Naive thymus-derived CD8-positive, alpha-beta T cell (primary cell): ENCODE measurements at places on chromosomes 3 and 15. TPM values are rescaled to one million over a fixed set of nuclear protein-coding genes. Genes with fewer than 3 reads are reported as not detected.
A peak's percentile ranks its signal among the peaks of the same experiment; 100 is the strongest.

DNA sequence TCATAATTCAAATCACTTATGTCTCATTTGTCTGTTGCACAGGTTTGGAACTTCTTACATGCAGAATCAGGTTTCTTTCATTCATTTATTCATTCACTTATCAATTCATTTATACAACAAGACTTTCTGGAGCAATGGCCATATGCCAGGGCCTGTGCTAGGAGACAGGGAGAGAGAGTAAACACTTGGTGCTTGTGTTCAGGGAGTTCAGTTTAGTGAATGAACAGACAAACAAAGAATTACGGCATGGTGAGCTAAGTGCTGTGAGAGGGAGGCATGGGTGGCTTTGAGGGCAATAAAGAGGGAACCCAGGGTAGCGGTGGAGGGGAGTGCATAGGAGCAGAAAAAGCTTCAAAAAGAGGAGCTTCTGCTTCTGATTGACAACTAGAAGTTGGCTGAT lies 8.5 kb upstream of the IREB2 start:
- H3K4me1 ChIP-seq: no peaks in the 10 kb centered on the region
- no peak overlapping the region for H3K27ac ChIP-seq
- no peak for DNase-seq
- no peak overlapping the region for H3K4me3 ChIP-seq
- peaks cover 23% of the 10 kb centered on the region for H3K27me3 ChIP-seq

DNA sequence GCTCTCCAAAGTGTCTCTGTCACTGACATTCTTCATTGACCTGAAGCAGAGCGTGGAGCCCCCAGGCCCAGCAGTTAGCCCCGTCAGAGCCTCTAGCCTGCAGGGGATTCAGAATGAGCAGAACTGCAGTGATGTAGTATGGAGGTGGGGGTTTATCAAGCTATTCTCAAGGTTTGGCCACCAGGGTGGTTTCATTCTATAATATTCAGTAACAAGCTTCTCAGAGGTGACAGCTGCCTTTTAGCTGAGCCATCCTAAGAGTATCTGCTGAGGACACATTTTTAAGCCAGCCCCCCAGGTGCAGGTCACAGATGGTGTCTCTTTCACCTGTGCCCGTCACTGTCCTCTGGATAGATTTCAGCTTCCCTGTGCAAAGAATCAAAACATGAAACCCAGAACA lies 31.9 kb downstream of the CMTM7 start:
- no peaks in the 10 kb centered on the region for H3K27me3 ChIP-seq
- peak overlapping the region; percentile 21 for H3K4me3 ChIP-seq
- no peaks in the 10 kb centered on the region for H3K36me3 ChIP-seq
- DNase-seq: no peak
- H3K4me1 ChIP-seq: peaks cover 50% of the 10 kb centered on the region

- no peaks in the 10 kb centered on the region for H3K4me1 ChIP-seq
- H3K27ac ChIP-seq: no peak overlapping the region
- no peak overlapping the region for H3K4me3 ChIP-seq
- no peak for DNase-seq
Observed at GRCh38 chr15:32646291-32646690, 4.8 kb downstream of the SCG5 start.

GRCh38 chr15:86392296-86392695 lies 312.6 kb downstream of the AGBL1 start:
- H3K27ac ChIP-seq: no peak overlapping the region
- H3K4me3 ChIP-seq: no peak overlapping the region
- H3K36me3 ChIP-seq: no peaks in the 10 kb centered on the region

- no peaks in the 10 kb centered on the region for H3K27me3 ChIP-seq
- DNase-seq: no peak
- no peaks in the 10 kb centered on the region for H3K4me1 ChIP-seq
- no peak overlapping the region for H3K27ac ChIP-seq
Observed at GRCh38 chr3:111476701-111477100, 65.3 kb upstream of the CD96 start.

GRCh38 chr3:97389936-97390335 lies 374.6 kb upstream of the ARL6 start:
- no peak overlapping the region for H3K27ac ChIP-seq
- H3K4me3 ChIP-seq: no peak overlapping the region
- no peaks in the 10 kb centered on the region for H3K36me3 ChIP-seq
- H3K4me1 ChIP-seq: no peaks in the 10 kb centered on the region

DNA sequence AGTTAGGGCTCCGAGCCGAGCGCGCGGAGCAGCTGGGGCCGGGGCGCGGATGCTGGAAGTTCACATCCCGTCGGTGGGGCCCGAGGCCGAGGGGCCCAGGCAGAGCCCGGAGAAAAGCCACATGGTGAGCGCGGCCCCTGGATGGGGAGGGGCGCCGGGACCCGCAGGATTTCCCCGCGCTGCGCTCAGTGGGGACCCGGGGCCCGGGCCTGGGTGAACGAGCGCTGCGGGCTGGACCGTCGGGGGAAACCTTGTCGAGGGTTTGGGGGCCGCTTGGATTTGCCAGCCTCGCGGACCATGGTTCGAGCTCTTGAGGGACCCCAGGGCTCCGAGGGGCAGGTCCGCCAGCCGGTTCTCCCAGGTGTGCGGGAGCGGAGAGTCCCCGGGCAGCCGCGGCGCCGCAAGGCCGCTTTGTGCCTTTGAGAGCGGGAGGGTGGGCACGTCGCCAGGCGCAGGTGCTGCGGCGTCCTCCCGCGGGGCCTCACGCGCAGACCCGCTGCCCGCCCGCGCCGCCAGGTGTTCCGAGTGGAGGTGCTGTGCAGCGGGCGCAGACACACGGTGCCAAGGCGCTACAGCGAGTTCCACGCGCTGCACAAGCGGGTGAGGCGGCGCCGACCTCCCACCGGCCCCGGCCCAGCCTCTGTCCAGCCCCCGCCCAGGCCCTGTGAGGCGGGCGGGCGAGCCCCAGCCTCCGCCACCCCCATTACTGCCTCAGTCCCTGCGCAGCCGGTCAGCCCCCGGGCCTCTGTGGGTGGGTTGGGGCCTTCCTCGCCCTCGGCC lies at the start of gene SNX22:
Gene SNX22 (plus strand): TSS at position 5 of the 780 bp plus-strand sequence. CDS start 45 bp downstream, at position 50.
- no peaks in the 10 kb centered on the region for H3K27me3 ChIP-seq
- peak; percentile 43 for DNase-seq

GRCh38 chr3:155745795-155746550 lies 1.1 kb upstream of the PLCH1 start:
- H3K4me1 ChIP-seq: peaks cover 27% of the 10 kb centered on the region
- H3K36me3 ChIP-seq: no peaks in the 10 kb centered on the region
- H3K4me3 ChIP-seq: peak overlapping the region; percentile 91
- peaks cover 35% of the 10 kb centered on the region for H3K27me3 ChIP-seq

- H3K27me3 ChIP-seq: peaks cover 1% of the 10 kb centered on the region
- DNase-seq: no peak
- H3K27ac ChIP-seq: no peak overlapping the region
- H3K4me3 ChIP-seq: no peak overlapping the region
Observed at GRCh38 chr3:159672728-159673688, 315.6 kb upstream of the IL12A start.

- H3K4me1 ChIP-seq: peaks cover 40% of the 10 kb centered on the region
- no peaks in the 10 kb centered on the region for H3K36me3 ChIP-seq
- H3K4me3 ChIP-seq: peak overlapping the region; percentile 24
- DNase-seq: no peak
Observed at GRCh38 chr3:51275111-51275805, 109.8 kb upstream of the MANF start.

DNA sequence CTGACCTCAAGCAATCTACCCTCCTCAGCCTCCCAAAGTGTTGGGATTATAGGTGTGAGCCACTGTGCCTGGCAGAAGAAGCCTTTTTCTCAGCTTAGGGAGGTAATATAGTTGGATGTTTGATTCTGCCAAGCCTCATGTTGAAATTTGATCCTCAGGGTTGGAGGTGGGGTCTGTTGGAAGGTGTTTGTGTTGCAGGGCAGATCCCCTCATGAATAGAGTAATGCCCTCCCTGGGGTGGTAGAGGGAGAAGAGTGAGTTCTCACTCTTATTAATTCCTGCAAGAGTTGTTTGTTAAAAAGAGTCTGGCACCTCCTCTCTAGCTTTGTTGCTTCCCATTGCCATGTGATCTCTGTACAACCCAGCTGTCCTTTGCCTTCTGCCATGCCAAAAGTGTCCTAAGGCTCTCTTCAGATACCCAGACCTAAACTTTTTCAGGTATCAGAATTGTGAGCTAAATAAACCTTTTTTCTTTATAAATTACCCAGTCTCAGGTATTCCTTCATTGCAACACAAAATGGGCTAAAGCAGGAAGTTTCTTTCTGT lies 16.4 kb downstream of the NECTIN3 start:
- DNase-seq: no peak
- peak overlapping the region; percentile 30 for H3K27ac ChIP-seq
- H3K4me3 ChIP-seq: no peak overlapping the region
- H3K36me3 ChIP-seq: no peaks in the 10 kb centered on the region

- no peak overlapping the region for H3K27ac ChIP-seq
- peaks cover 16% of the 10 kb centered on the region for H3K4me1 ChIP-seq
- DNase-seq: no peak
- no peak overlapping the region for H3K4me3 ChIP-seq
- H3K27me3 ChIP-seq: no peaks in the 10 kb centered on the region
Observed at GRCh38 chr3:11300970-11301369, 28.8 kb downstream of the ATG7 start.

DNA sequence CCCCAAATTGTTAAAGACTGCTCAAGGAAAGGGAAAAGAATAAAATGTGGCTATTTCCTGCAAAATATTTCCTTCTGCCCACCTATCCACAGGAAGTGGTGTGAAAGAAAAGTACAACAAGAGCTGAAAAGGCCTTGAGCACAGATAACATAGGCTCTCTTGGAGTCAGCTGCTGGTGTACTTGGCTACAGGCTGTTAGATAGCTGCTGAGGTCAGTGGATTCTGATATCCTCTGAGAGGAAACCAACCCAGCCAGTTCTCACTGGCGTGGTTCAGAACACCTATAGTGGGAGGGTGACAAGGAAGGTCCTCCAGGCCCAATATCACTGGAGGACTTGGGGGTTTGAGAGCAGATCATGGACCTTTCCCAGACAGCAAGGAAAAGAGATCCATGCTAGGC lies 124.4 kb upstream of the GAP43 start:
- no peak overlapping the region for H3K27ac ChIP-seq
- no peak overlapping the region for H3K4me3 ChIP-seq
- H3K4me1 ChIP-seq: no peaks in the 10 kb centered on the region
- no peaks in the 10 kb centered on the region for H3K36me3 ChIP-seq

GRCh38 chr3:65888196-65888595 lies 150.5 kb downstream of the MAGI1 start:
- no peaks in the 10 kb centered on the region for H3K36me3 ChIP-seq
- no peak overlapping the region for H3K27ac ChIP-seq
- H3K4me1 ChIP-seq: no peaks in the 10 kb centered on the region
- no peaks in the 10 kb centered on the region for H3K27me3 ChIP-seq

DNA sequence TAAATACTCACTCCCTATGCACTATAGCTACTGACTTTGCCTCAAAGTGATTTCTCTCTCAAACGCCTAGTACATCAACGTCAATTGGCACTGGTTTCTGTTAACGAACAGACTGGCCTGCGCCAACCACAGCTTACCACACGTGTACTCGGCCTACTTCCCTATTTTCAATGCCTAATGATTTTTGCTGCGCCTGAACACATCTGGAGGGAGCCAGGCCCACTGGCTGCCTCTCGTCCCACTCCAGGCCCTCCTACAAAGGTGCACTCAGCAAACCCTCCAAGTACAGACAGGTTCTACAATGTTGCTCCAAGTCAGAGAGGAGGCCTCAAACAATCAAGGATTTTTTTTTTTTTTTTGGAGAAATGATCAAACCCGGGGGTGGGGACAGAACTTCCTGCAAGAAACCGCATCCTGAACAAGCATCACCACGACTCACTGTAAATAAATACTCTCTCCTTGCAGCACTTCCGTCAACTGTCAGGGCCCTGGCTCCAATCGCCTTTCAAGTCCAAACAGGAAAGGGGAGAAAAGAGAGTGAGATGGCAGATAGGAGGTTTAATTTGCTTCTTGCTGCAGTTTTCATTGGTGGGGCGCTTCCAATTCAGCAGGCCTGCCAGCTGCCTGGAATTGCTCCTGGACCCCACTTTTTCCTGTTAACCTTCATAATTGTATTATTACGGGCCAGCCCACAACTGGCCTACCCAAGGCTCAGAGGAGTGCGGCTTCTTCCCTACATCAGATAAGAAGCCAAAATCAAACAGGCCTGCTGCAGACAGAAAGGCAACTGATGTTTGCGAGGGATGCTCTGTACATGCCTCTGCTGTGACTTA lies 139.3 kb downstream of the FOXP1 start:
- DNase-seq: peak; percentile 76
- peak overlapping the region; percentile 99 for H3K27ac ChIP-seq
- H3K4me1 ChIP-seq: peaks cover 97% of the 10 kb centered on the region
- peak overlapping the region; percentile 87 for H3K4me3 ChIP-seq

GRCh38 chr15:40511472-40512133 lies 40.8 kb downstream of the CHST14 start:
- peaks cover 2% of the 10 kb centered on the region for H3K36me3 ChIP-seq
- peaks cover 65% of the 10 kb centered on the region for H3K27me3 ChIP-seq
- H3K27ac ChIP-seq: no peak overlapping the region

DNA sequence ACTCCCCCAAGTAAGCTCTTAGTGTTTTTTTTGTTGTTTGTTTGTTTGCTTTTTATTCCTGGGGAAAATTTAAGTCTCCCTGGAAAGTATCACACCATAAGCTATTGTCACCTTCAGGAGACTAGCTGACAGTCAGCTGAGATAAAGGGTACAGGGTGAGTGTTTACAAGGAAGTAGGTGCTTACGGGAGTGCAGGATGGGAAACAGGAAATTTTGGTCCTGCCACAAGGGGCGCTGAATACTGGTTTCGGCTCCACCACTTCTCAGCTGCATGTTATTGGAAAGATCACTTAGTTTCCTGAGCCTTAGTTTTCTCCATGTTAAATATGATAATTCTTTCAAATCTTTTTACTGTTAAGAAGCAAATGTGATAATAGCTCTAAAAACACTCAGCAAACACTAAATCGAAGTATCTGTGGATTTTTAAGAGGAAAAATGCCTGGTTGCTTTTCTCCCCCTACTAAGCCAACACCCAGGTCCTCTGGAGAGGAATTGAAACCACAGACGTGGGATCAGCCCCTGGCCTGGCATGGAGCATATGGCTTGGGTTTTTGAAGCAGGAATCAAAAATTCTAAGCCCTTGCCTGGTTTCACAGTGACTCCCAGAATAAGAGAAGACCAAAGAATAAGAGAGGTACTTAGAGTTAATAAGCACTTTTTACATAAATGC lies 90.7 kb downstream of the SCN11A start:
- no peak overlapping the region for H3K4me3 ChIP-seq
- no peaks in the 10 kb centered on the region for H3K36me3 ChIP-seq
- no peak overlapping the region for H3K27ac ChIP-seq
- DNase-seq: no peak
- H3K4me1 ChIP-seq: peaks cover 5% of the 10 kb centered on the region

GRCh38 chr3:70977712-70978111 lies 605.8 kb downstream of the FOXP1 start:
- no peaks in the 10 kb centered on the region for H3K27me3 ChIP-seq
- peak overlapping the region; percentile 58 for H3K27ac ChIP-seq
- no peak for DNase-seq
- no peak overlapping the region for H3K4me3 ChIP-seq
- H3K4me1 ChIP-seq: peaks cover 48% of the 10 kb centered on the region

The MB21D2 gene
- 0.38 TPM for polyA plus RNA-seq

The SPINK8 gene
- polyA plus RNA-seq: not detected

The TRIM42 gene
- not detected for polyA plus RNA-seq

The CELF6 gene
- not detected for polyA plus RNA-seq

The ALS2CL gene
- polyA plus RNA-seq: 0.85 TPM
